ENCODE measurements at places on chromosomes 5 and 9.

- DNase-seq, result peak; percentile 14
Measured at GRCh38 chr9:132412089-132412488, 2.1 kb downstream of the CFAP77 start.

DNA sequence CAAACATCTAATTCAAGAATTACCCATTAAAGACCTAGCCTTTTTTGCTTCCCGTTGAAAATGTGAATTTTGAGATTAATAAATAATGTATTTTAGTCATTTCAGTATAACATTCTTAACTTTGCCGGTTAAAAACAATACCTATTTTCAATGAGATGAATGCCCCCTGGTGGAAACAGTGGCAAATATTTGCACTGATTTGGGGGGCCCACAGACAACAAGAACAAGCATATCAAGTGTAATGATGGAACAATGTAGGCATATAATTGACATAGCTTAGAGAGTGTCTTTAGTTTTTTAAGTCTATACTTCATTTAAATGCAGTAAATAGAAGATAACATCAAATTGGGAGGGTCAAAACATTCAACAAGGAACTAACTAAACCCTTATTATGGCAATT lies 111.9 kb downstream of the NTRK2 start:
- no peak for DNase-seq

DNA sequence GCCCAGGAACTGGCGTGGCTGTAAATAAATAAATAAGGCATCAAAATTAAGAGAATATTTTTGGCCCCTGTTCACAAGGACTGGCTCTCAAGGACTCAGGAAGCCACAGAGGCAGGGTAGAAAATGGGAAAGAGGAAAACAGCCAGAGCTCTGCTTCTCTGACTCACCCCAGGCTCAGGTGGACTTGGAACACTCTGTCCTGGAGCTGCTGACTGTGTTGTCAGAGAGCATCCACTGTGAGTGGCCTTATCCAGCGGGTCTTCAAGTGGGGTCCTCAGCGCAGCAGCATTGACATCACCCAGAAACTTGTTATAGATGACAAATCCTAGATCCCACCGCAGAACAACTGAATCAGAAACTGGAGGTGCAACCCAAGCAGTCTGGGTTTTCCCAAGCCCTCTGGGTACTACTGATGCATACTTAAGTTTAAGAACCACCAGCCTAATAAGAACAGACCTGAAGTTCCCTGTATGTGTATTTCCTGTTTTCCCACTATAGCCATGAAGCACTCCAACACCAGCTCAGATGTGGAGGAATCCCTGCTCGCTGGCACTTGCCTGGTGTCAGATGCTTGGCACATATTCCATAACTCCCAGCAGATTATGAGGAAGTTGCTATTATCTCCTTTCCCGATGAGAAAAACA lies 20.5 kb downstream of the ADRA1B start:
- no peak for DNase-seq

DNA sequence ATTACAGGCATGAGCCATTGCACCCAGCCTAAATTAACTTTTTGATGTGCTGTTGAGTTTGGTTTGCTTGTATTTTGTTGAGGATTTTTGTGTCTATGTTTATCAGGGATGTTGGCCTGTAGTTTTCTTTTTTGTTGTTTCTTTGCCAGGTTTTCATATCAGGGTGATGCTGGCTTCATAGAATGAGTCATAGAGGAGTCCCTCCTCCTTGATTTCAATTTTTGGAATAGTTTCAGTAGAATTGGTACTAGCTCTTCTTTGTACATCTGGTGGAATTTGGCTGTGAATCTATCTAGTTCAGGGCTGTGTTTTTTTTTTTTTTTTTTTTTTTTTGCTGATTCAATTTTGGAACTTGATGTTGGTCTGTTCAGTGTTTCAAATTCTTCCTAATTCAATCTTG lies 1164.3 kb upstream of the DMAC1 start:
- no peak for DNase-seq

GRCh38 chr9:6461619-6462018 lies 48.6 kb downstream of the UHRF2 start:
- no peak for DNase-seq

DNA sequence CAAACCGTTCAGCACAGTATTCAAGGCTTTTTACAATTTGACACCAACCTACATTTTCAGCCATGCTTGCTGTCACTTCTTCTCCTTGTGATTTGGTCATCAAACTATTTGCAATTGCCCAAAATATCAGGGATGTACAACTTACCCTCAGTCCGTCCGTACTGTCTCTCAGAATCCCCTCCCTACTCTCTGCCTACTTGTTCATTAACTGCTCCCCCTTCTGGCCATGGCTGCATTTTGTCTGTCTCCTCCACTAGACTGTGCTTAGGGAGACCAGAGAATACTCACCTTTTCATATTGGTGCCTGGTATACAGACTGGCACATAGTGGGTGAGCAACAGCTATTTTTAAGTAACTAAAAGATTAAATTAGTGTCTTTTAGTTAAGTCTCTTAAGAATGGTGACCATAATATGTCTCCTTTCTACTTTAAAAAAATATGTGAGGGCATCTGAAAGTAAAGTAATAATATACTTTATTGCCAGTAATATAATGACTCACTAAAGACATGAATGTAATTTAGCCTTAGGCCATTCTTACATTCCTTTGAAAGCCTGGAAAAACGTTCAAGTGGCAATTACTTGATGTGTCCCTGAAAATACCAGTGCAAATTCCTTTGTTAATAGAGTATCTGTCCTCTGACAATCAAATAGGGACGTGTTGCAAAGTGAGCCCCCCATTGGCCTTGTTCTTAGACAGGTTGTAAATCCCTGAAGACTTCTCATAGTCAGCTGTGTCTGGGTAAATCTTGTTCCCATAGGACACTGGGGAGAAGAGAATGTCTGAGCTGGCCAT lies 27.8 kb downstream of the PRLR start:
- DNase-seq, result no peak

GRCh38 chr5:2000591-2000990 lies 117.9 kb upstream of the IRX4 start:
- no peak for DNase-seq

DNA sequence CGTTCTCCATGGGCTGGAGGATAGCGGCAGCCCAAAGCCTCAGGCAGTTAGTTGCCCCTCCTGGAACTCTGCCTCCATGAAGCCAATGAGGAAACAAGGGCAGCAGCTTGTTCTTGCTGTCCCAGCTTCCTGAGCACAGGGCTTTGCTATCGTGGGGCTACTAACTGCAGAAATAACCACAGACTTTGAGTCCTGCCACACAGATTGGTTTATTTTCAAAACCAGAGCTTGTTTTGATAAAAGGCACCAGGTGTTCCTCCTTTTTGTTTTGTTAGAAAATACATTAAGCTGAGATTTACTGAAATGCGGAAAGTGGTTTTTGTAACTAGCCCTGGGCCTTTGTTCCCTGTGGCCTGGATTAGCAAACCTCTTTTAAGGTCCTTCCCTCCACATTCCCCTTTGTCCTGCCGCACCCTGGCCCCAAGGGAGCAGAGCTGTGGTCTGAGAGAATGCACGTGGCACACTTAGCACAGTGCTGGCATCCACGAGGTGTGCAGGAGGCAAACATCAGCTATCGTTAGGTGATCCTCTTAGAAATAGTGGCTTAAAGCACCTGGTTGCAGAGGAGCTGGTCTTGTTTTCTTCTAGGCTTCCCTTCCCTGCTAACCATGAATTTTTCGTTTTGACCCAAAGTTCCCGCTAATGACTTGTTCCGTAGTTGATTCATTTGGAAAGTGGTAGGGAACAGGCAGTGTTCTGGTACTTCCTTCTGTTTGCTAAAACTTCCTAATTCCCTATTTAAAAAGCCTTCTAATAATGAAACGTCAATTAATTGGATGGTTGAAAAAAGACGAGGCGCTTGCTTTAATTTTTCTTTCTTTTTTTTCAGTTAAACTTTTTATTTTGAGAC lies 21.5 kb downstream of the MVB12B start:
- no peak for DNase-seq

- DNase-seq, result no peak
Measured at GRCh38 chr5:175862131-175863012, 9.0 kb upstream of the CPLX2 start.

- DNase-seq, result no peak
Measured at GRCh38 chr9:136851941-136852663, at the start of gene MAMDC4. Gene MAMDC4 (plus strand): TSS chr9:136852346. CDS start chr9:136852417, 71 bp downstream.

GRCh38 chr5:62473209-62473608 lies 60.6 kb downstream of the IPO11 start:
- no peak for DNase-seq

GRCh38 chr5:116492776-116493175 lies 81.8 kb downstream of the SEMA6A start:
- DNase-seq, result no peak

- DNase-seq, result no peak
Measured at GRCh38 chr9:81113453-81114124, 575.8 kb downstream of the TLE1 start.

DNA sequence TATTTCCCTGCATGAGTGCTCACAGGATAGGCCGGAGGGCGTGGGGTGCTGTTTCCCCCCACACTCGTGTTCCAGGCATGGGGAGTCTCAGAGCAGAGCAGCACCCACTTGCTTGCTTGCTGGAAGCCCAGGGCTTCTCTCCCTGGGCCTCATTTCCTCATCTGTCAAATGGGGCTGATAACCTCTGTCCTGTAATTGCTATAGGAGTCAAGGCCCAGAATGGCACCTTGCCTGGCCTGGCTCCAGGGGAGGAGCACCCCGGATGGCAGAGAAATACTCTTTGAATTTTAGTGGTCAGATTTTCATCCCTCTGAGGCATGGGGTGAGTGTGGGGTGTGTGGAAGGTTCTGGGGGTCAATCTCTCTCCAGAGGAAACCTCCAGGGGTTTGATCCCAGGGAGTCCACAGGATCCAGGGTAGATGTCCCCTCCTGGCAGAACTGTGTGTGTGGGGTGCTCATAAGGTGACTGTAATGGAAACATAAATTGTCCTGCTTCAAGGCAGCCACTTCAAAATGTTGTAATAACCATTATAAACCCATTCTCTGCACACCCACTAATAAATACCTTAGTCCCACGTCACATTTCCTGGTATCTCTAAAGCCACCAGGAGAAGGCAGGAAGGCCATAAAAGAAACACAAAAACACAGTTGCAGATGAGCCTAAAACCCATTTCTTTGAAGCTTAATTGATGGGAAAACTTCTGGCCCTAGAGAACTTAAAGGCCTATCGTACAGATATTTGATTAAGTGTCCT lies 272.2 kb downstream of the FSTL4 start:
- DNase-seq, result no peak

- no peak for DNase-seq
Measured at GRCh38 chr5:135829681-135830383, 4.6 kb upstream of the SLC25A48 start.

DNA sequence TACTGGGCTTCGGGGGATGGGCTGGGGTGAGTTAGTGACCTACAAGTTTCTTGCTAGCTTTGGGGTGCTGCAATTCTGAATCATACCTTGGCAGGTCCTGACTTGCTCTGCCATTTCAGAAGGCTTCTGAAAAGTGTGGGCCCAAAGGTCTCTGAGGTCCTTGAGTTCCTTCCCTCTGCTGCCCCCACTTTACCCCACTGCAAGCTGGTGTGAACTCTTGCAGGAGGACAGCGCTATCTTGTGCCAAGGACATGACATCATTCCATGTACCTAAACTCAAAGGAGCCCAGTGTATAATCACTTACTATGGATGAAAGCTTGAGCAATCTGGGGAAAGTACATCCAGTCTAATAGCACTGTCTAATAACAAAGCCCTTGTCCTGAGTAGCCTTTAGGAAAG lies 157.4 kb downstream of the RMI1 start:
- DNase-seq, result no peak

DNA sequence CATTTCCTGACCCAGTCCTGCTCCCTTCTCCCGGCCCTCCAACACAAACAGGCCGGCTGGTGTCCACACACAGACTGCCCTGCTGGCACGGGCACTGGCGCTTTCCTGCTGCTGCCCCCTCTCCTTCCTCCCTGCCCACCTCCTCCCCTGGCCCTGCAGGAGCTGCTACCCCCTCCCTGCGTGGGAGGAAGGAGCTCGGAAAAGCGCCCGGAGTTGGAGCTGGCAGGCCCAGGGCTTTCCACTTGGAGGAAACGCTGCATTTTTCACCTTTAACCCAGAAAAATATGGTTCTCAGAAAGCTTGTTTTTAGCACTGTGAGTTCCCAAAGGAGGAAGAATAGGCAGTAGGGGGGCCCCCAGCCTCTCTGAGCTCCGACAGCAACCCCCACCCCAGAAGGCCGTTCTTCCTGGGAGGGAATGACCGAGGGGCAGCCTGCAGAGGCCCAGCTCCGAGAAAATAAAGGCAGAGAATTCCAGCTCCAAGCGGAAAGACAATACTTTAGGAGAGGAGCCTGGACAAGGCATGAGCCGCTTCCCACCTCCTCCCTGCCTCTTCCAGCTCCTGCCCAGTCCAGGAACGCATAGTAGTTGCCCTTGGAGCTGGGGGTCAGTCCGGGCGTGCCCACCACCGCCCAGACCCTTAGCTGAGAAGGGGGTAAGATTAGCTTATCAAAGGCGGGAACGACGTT lies 88.9 kb downstream of the LIFR start:
- no peak for DNase-seq

DNA sequence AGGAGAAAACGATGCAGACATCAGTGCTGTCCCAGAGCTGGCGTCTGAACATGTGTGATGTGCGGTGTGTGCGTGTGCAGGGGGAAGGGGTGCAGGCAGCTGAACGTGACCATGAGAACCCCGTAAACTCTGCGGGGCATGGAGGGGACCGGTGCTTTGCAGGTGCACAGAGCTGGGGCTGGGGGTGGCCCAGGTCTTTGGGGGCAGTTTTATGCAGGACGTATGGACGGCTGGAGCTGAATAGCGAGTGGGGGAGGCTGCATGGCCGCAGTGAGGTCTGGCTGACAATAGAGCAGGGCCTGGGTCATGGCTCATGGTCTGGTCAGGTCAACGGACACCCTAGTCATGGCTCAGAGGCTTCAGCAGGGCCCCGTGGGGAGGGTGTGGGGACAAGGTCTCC lies 3.3 kb upstream of the EXOC3 start:
- no peak for DNase-seq

GRCh38 chr5:124514956-124515355 lies 231.5 kb downstream of the ZNF608 start:
- DNase-seq, result no peak

- DNase-seq, result no peak
Measured at GRCh38 chr5:100131161-100131560, 404.0 kb upstream of the FAM174A start.

GRCh38 chr5:95621839-95622629 lies 2.1 kb downstream of the GPR150 start:
- peak; percentile 39 for DNase-seq

DNA sequence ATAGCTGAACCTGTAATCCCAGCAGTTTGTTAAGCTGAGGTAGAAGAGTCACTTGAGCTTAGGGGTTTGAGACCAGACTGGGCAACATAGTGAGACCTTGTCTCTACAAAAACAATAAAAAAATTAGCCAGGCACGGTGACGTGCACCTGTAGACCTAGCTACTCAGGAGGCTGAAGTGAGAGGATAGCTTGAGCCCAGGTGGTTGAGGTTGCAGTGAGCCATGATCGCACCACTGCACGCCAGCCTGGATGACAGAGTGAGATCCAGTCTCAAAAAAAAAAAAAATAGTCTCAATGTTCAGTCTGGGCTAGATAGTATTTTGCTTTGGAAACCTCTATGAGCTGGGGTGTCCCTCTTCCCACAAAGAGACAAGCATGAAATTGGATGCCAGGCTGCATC lies 51.9 kb upstream of the IQGAP2 start:
- DNase-seq, result no peak

GRCh38 chr9:35618854-35619799 lies 914 bp upstream of the CD72 start:
- no peak for DNase-seq

- no peak for DNase-seq
Measured at GRCh38 chr9:7707934-7708333, 91.6 kb downstream of the DMAC1 start.

Measured in T-cell (primary cell).